Stimulated activated CD8-positive, alpha-beta memory T cell treated with anti-CD3 and anti-CD28 coated beads, Interleukin-7, amount 100 ng/mL, for 1 hour (primary cell): ENCODE measurements at places on chromosomes 4 and X.

GRCh38 chr4:95599777-95600400, 51.1 kb upstream of the UNC5C start:
- DNase-seq, result no peak

GRCh38 chr4:104416725-104417356, 77.9 kb downstream of the CXXC4 start:
- no peak for DNase-seq

- no peak for DNase-seq
These were observed 368.6 kb downstream of the HNRNPD start for GRCh38 chr4:82005158-82005557.

GRCh38 chrX:131828482-131828881, 194.6 kb upstream of the STK26 start:
- no peak for DNase-seq

DNA sequence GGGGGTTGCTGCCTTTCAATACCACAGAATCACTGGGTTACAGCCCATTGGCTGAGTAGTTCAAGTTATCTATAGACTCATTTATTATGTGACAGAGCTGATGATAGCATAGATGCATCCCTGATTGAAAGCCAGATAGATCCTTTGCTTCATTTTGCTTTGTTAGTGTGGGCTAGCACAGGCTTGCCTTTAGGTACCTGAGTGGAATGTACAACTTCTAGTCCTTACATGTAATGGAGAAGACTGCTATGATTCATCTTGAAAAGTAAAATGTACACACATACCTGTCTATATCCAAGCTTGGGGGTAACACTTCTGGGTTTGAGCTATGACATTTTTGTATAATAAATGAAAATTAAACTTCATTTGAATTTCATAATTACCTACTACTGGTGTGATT, 226.0 kb upstream of the FTHL17 start:
- DNase-seq, result no peak

- no peak for DNase-seq
These were observed 209.2 kb downstream of the GLUD2 start for GRCh38 chrX:121256647-121257046.
